ENCODE measurements at places on chromosomes 3 and 15.

- no peak for DNase-seq
These were observed 343.3 kb downstream of the ZNF385D start for GRCh38 chr3:21407743-21408142.

DNA sequence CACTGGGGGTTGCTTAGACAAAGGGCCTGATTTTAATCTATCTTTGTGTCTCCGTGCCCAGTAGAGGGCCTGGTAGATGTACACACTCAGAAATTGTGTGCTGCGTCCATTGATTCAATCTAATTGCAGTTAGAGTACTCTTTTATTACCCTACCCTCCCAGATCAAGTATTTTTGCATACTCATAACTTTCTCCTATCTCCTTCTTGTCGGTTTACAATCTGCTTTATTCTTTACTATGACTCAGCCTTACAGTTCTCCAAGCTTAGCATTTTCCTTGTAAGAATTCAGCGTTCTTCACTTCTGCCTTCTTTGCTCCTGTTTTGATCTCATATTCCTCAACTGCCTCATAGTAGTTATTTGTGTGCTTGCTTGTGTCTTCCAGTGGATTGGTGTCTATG is 124.5 kb upstream of the ARRDC4 start:
- DNase-seq, result no peak

DNA sequence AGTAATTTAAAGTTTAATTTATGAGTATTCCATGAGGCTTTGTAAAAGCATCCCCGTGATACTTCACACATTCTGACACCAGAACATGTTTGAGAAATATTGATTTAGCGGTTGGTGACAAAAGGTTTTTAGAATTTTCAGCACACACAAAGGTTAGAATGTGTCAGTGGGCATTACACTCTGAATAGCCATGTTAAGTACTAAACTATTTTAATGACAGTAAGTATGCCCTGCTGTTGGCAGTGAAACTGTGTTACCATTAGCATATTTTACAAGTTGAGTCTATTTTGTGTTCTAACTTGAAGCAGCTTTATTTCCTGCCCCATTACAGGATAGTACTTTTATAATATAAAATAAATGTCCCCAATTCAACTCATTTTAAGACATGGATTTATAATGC is 66.5 kb downstream of the ADAMTSL3 start:
- DNase-seq, result no peak

GRCh38 chr3:161691677-161692076 is 195.1 kb downstream of the OTOL1 start:
- no peak for DNase-seq

DNA sequence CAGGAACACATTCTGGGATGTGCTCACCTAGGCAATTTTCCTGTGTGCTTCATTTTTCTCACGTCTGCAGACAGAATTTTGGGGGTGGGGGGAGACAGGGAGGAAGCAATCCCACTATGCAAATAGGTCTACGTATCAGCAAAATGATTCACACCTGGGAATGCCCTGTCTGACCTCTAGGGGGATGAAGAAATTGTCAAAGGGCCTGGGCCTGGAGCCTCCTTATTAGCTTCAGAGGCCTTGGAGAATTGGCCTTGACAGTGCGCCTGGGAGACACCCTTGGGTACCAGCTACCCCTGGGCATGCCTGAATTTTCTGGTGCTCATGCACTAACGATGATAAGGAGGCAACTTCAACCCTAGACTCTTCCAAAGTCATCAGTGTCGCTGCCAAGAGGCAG is 207.5 kb downstream of the CADPS start:
- no peak for DNase-seq

DNA sequence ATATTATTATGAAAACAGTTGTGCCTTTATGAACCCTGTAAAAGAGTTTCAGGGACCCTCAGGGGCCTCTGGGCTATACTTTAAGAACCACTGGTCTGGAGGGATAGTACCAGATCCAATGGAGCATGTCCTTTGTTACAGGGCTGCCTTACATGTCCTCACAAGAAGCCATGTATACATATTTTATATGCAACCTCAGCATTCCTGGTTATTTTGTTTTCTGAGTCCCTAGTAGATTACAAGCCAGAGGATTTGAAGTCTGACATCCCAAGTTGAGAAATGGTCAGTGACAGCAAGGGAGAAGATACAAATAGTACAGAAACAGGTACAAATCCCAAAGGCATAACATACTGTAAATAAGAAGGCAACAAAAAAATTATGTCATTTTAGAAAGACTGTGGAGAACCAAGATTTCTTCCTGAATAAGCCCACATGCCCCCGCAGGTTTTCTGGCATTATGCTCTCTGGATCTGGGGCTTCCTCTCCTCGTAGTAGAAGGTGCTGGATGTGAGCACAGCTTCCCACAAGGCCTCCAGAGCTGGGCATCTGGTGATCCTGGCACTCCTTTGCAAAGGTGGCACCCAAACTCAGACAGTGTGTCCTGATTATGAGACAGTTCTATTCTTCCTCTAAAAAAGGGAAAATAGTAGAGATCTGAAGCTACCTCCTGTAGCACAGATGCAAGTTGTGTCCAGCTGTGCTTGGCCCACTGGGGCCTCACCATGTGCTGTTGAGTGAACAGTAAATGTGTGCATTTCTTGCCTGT is 114.0 kb downstream of the NR1D2 start:
- DNase-seq, result no peak

- DNase-seq, result no peak
These were observed 95.2 kb upstream of the PLCL2 start for GRCh38 chr3:16789344-16790120.

GRCh38 chr3:15310491-15311370 is 21.7 kb downstream of the SH3BP5 start:
- no peak for DNase-seq

GRCh38 chr3:178455226-178455625 is 81.0 kb upstream of the KCNMB2 start:
- no peak for DNase-seq

DNA sequence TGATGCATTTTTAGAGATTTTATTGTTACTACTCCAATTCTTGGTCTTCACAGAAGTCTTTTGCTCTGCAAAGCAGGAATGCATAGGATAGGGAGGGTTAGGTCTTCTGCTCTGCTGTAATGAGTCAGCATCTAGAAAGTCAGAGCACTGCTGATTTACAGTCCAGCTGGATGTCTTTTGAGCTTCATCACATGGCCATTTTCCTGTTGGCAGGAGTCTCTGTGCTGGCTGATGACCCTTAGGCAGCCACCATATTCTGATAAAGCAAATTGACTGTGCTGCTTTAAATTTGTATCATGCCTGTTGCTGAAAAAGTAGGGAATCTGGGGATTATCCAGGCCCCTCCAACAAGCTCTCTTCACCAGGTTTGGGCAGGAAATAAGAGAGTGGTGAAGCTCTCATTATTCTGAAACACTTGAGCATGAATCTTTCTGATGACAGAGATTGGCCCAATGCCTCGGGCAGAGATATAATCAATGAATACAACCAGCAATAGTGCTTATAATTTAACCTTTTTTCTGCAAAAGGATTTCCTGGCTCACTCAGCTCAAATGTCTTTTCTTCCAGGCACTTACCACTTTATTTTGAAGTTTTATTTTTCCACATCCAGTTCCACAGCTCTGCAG is 9.7 kb upstream of the CRBN start:
- no peak for DNase-seq

DNA sequence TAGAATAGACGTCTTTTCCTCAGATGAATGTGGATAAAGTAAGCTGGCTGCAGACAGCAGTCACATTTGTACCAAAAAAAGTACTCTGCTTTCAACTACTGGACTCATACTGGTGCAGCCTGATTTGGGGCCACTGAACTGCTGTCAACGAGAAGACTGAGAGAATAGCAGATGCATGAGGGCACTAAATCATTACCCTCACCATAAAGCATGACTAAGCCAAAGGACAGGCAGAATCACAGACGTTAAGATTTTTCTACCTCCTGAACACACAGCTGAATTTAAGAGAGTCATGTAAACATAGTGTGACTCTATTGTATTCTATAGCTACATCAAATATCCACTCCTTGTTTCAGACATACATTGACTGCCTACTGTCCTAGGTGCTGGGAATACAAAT is 67.8 kb upstream of the CDAN1 start:
- no peak for DNase-seq

GRCh38 chr3:122727294-122727693 is 46.7 kb downstream of the PARP14 start:
- DNase-seq, result no peak

DNA sequence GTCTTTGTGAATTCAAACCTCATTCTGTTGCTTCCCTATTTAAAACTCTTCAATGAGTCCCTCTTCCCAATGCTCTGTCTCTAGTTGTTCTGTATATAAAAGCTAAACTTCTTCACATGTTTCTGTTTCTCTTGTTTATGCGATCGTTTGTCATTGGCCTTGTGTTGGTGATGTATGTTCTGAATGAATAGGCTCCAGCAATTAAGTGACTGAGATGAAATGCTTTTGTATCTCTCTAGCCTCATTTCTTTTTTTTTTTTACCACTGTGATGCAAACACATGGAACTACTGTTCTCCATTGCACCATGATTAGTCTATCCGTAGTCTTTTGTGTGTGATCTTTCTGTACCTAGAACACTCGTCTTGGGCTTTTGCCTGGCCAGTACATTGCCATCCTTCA is 380.5 kb upstream of the TPRG1 start:
- no peak for DNase-seq

DNA sequence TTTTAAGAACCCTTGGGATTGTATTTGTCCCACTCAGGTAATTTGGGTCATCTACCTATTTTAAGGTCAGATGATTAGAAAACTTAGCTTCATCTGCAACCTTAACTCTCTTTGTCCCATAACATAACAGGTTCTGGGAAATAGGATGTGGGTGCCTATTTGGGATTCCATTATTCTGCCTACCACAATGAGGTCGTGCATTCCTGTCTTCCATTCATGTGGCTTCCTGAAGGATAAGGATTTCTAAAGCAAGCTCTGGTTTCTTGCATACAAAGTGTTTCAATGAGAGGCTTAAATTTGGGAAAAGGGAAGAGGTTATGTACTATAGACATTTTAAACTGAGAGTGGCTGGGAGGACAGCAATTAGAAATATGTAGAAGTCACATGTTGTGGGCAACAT is 190.3 kb downstream of the MCTP2 start:
- no peak for DNase-seq

GRCh38 chr3:60176614-60177013 is 1074.6 kb downstream of the FHIT start:
- DNase-seq, result no peak

GRCh38 chr3:141726483-141726882 is 11.6 kb upstream of the RNF7 start:
- no peak for DNase-seq

GRCh38 chr3:57910990-57911389 is 97.2 kb upstream of the FLNB start:
- no peak for DNase-seq

GRCh38 chr15:71393383-71393782 is 278.1 kb downstream of the THSD4 start:
- no peak for DNase-seq

GRCh38 chr3:4472312-4472711 is 5.2 kb upstream of the SUMF1 start:
- DNase-seq, result no peak

DNA sequence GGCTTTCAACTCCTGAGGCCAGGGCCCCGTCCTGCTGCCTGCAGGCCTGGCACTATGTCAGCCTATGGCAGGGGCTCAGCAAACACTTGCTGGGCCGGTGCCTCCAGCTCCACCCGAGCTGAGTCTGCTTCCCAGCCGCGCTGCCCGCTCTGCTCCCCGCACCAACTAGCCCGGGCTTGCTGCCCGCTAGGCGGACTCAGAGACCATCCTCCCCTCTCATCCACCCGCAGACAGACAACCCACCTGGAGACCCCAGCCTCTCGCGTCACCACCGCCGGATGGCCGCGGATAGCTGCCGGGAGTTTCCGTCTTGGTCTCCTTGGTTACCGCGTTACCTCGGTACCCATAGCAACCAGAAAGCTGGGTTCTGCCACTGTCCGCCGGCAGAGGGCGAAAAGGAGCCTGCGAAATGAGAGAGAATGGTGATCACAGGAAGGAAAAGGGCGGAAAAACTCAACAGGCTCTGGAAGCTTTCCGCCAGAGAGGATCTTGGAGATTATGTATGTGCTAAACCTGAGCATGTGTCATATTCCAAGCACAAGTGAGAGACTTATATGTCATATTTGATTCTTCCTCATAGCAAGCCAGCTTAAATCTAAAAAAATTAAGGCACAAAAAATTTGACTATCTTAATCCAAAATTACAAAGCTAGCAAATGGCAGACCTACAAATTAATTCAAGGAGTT is at the start of gene ZBBX:
ZBBX (minus strand) TSS at position 294 of the 686 bp plus-strand sequence. CDS start 7,396 bp downstream, outside the sequence.
- DNase-seq, result peak; percentile 70

GRCh38 chr3:177419904-177420601 is 222.8 kb upstream of the TBL1XR1 start:
- DNase-seq, result no peak

GRCh38 chr3:57892423-57892822 is 115.8 kb upstream of the FLNB start:
- no peak for DNase-seq

GRCh38 chr3:109572301-109572700 is 235.0 kb upstream of the DPPA4 start:
- no peak for DNase-seq

DNA sequence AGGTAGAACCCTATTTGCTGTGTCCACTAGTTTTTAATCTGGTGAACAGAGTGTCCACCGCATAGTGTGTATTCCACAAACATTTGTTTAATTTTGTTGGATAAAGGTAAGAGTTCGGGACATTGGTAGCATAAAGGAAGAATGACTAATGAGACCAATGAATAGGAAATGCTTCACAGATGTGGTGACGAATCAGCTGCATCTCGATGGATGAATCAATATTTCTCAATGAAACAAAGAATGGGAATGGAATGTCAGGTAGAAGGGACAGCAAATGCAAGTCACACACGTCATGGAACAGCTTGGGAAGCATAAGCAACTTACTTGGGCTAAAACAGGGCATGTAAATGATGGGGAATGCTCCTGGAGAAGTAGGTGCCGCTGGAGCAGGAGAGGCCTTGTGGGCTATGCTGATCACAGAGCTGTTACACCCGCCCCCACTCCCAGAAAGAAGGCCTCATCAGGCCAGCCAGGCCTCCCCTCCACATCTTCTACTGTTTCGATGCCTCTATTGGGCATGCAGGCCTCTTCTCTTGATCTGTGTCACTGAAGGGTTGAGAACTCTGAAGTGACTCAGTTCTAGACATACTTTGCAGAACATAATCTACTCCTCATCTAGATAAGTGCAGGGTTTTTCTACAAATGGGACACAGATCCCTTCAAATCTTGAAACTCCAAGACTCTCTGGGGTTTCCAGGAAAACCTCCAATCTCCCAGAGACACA is 120.0 kb upstream of the GADL1 start:
- DNase-seq, result no peak

DNA sequence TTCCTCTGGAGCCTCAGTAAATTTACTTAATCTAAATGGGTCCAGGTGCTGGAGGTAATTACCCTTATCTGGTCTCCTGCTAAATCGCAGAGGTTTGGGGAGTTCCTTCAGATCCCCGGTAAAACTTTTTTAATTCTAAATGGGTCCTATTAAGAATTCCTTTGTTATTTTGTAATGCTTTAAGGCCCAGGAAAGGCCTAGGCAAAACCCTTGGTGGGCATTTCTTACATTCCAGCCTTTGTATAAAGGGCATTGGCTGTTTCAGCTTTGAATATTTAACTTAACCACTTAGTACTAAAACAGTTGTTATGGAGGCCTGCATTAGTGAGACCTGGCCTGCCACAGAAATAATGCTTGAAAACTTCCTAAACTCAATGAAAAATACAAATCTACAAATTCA is 14.9 kb upstream of the ZNF662 start:
- DNase-seq, result no peak
